ENCODE measurements at places on chromosomes 3 and 15.
A peak's percentile ranks its signal among the peaks of the same experiment; 100 is the strongest.

DNA sequence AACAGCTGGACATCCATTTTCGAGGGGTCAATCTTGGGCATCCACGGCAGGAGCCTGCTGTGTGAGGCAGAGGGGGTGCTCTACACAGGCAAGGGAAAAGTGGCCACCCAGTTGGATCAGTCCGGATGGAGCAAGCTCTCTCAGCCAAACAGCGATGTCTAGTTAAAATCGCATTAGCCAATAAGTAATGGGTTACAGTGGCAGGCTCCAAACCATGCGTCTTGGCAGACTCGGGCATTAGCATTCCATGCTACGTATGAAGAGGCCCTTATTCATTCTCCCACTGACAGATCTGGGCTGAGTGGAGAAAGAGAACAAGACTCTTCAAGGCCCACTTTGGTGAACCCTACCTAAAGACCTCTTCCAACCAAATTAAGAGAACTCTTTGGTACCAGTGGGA, 49.3 kb downstream of the CCNB2 start:
- no peak for DNase-seq

- no peak for DNase-seq
Observed at GRCh38 chr15:51736751-51737521, 519 bp downstream of the LYSMD2 start.

GRCh38 chr3:129586746-129587430, 19.6 kb downstream of the PLXND1 start:
- no peak for DNase-seq

DNA sequence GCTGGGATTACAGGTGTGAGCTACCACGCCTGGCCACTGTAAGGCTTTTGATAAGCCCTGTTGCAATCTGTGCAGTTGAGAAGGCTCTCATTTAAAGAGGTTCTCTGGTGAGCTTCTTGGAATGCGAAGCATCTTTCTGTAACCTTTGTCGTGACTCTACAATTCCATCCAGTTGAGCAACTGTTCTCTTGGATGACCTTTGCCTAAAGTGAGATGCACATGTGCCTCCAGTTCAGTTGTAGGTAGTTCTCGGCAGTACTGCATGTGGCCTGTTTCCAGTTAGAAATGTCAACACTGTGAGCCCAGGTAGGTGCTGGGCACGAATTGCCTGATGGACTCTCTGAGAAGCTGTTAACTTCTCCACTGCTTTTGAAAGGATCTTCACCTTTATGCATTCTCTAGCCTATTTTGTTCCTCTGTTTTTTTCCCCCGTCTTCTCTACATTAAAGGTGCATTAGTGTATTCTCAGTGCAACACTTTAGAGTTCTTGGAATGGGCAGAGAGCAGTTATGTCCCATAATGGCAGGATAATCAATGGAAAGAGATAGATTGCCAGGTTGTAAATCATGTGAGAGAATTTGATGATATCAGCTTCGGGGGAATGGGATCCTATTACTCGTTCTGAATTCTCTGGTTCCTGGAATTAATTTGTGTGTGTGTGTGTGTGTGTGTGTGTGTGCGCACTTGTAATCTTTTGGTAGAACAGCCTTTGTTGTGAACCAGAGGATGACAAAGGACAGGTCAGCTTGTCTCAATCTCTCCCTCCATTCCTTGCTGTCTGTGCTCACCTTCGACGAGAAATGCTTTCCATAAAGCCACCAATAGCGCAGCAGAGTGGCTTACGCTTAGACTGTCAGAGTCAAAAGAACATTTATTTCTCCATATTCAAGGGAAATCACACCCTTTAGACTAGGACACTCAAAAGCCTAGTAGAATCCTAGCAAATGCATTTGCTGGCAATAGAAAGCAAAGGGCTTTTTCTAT, 51.1 kb downstream of the PTPRG start:
- DNase-seq = no peak

- DNase-seq = no peak
Observed at GRCh38 chr15:69562116-69562515, 109.5 kb downstream of the RPLP1 start.

DNA sequence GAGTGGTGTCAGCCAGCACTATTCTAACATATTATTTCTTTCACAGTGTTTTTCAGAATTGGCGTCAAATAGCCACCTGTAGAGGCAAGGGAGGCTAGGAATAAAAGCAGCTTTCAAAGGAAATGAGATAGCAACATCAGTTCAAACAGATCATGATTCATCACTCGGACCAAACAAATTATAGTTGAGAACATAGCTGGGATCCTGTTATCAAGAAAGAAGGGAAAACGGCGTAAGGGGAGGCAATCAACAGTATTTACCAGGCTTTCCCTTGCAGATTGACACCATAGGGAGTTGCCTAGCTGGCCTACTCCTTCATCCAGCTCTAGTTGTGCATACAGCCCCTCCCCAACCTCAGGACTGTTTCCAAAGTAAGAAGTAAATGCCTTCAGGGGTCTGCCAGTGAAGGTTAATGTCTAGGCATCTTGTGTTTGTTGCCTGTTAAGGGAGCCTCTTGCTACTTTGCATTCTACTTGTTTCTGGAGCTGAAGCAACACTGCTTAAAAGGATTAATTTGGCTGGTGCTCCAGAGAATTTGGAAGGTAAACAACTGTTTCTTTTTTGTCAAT, 286.5 kb downstream of the NSUN3 start:
- DNase-seq = no peak

GRCh38 chr3:71547249-71548198, 36.0 kb downstream of the FOXP1 start:
- DNase-seq = no peak

DNA sequence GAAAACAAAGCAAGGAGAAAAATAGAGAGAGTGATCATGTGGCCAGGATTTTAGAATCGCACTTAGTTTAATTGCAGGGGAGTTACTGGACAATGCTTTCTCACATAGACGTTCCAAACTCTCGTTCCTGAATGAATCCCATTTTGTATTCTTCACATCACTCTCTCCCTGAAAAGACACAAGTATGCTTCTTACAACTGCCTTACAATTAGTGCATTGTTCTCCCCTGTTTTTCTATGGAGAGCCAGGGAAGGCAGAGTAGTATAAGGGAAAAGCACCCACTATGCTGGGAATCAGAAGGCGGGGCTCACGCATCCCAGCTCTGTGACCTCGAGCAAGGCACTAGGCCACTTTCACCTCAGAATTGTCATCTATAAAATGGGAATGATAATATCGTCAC, 14.4 kb downstream of the TMOD2 start:
- no peak for DNase-seq

GRCh38 chr15:85595804-85596536, 198.8 kb downstream of the KLHL25 start:
- DNase-seq = no peak

DNA sequence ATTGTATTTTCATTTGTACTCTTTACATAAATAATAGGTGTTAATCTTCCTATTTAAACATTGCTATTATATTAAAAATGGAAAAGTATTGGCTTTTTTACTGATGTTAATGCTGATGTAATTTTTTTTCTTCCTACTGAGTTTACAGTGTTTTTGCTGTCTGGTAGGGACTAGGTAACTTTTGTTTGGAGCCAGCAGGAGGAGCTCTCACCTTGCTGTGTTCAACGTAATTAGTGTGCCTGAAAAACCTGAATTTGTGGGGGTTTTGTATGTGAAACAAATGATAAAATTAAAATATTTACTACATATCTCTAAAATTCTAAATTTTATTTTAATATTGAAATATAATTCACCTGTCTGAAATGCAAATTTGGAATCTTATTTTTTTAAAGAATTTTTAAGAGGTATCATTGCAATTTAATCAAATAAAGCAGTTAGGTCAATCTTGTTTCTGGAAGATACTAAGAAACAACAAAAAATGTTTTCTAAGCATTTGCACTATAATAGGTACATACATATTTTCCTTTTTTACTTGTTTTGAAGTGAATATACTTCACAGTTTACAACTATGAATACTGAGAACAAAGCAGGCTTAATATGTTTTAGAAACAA, 48.8 kb downstream of the EPHA6 start:
- DNase-seq = peak; percentile 26

- DNase-seq = no peak
Observed at GRCh38 chr15:34753236-34753894, 1.4 kb downstream of the GJD2 start.

DNA sequence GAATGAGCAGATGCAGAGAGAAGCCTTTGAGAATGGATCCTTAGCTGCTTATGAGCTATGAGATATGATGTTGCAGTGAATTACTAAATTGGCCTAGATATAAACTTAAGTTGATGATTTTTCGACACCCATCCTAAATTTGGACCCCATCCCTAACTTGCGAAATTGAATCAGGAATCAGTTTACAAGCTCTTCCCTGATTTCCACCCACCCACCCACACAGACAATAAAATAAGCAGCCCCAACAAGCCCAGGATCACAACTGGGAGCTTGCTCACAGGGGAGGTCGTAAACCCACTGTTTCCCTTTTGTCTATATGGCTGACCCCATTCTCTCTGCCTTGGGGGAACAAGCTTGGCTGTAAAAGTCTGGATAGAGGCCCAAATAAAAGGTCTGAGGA, 57.3 kb downstream of the GREM1 start:
- DNase-seq = no peak
